Mucosa of gallbladder (tissue), 1 donor: ENCODE measurements at places on chromosomes 7 and 10.

- DNase-seq: no peak
Observed at GRCh38 chr7:46658281-46658680, 737.2 kb upstream of the IGFBP3 start.

- no peak for DNase-seq
Observed at GRCh38 chr7:2959828-2960599, 83.7 kb downstream of the CARD11 start.

GRCh38 chr10:78852466-78853240 lies 216.1 kb upstream of the ZMIZ1 start:
- DNase-seq: no peak

GRCh38 chr10:5905854-5906507 lies 15.9 kb downstream of the FBH1 start:
- DNase-seq: peak; percentile 13

DNA sequence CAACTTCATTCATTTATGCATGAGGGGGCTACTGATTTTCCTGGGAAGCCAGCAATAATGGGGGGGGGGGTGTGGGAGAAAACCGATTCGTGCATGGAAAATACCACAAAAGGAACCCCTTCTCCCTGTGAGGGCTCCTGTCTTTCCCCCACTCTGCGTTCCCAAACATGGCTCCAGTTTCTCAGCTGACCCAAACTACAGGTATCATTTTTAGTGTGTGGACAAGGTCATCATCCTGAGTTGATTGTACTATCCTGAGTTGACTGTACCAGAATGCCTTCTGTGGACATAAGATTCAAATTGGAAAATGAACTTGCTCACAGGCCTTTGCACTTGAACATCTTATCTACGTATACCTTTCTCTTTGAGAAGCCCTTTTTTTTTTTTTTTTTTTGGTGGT lies 49.9 kb downstream of the ZRANB1 start:
- DNase-seq: no peak

- DNase-seq: no peak
Observed at GRCh38 chr10:70223728-70224127, 9.5 kb downstream of the PPA1 start.

- no peak for DNase-seq
Observed at GRCh38 chr10:92719991-92720830, 30.5 kb downstream of the HHEX start.

- no peak for DNase-seq
Observed at GRCh38 chr7:103715376-103716120, 269.5 kb upstream of the SLC26A5 start.

DNA sequence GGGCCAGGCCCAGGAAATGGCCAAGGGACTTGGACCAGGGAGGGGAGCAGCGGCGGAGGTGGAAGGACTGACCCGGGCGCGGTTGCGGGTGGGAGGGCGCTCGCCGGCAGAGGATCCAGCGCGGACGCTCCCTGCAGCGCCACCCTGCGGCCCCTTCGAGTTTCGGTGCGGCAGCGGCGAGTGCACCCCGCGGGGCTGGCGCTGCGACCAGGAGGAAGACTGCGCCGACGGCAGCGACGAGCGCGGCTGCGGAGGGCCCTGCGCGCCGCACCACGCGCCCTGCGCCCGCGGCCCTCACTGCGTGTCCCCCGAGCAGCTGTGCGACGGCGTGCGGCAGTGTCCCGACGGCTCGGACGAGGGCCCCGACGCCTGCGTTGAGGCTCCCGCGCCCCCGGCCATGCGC lies 16.8 kb upstream of the ZNF467 start:
- DNase-seq: peak; percentile 17

DNA sequence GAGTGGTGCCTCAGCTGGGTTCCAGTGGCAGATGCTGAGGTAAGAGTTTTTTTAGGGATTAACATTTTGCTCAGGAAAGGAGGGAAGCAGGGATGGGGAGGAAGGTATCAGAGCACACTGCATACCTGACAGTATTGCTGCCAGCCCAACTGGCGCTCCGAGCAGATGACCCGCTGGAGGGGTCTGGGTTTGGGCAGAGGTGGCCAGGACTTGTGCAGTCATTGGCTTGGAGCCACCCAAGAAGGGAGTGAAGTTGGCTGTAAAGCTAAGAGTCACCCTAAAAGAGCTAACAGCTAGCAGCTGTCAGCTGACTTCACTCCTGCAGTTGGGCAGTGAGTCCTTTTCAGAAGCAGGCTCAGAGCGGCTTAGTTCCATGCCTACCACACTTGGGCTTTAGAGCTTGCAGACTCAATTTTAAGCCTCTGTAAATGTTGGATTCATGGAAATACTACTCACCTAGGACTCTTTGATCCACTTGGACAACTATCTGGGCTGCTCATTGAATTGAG lies 5.8 kb upstream of the ARHGAP22 start:
- peak; percentile 6 for DNase-seq
